Activated CD4-positive, alpha-beta memory T cell treated with anti-CD3 and anti-CD28 coated beads, Interleukin-2, amount 10 ng/mL, durations not matched to agents 7 days and 5 days (primary cell): ENCODE measurements at places on chromosomes 11 and 22. TPM values are rescaled to one million over a fixed set of nuclear protein-coding genes. Genes with fewer than 3 reads are reported as not detected.

DNA sequence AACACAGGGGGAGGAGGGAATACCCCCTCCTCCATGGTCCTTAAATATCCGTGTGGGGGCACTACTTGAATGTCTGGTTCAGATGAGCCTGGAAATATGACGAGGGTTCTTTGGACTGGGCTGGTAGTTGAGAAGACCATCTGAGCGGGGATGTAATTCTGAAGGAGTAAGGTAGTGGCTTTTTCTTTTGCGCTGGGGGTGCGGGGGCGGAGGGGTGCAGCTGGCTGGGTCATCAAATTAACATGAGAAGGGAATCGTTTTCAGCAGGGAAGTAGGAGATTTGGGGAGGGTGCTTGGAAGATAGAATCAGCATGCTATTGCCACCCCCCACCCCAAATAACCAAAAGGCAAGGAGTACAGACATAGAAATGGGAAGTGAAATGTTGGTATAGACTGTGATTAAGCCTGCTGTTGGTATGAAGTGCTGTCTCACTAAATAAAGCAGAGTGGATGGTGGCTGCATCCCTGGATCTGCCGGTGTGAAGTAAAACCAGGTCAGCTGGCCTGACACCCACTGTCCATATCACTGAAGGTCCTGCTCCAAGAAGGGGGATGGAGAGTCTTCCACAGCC is 121.9 kb upstream of the HSD17B12 start:
- no peak for DNase-seq

OR5P2 gene
- not detected for total RNA-seq

- DNase-seq = no peak
Measured at GRCh38 chr11:29527391-29527936, 489.4 kb downstream of the KCNA4 start.

GRCh38 chr11:110373051-110373702 is 56.6 kb upstream of the FDX1 start:
- DNase-seq = no peak

DNA sequence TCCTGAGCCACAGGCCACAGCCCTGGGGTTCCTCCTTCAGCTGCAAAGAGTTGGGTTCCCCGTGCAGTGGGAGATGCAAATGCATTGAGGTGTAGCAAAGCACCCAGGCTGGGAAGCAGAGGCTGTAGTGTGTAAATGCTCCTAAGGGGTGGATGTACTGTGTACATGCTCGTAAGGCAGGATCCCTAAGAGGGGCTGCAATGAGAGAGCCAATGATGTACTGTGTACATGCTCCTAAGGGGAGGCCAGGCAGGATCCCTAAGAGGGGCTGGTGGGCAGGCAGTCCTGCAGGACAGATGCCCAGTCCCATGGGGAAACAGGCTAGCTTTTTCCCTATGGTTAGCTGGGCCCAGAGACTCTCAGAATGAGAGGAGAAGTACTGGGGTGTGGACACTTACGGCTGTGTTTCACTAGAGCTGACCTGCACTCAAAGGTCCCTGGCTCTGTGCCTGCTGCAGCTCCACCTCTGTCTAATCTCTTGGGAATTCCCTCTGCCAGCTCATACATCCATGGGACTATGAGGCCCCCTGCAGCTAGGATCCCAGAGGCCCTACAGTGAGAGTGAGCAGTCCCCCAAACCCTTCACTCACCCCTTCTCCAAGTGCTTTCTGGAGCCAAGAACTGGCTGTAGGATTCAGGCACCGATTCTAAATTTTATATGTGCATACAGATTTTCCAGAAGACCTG is 261.9 kb upstream of the LUZP2 start:
- no peak for DNase-seq

GRCh38 chr11:72836111-72836510 is 21.9 kb downstream of the ATG16L2 start:
- no peak for DNase-seq

WT1 gene
- not detected for total RNA-seq

GRCh38 chr11:9259981-9260837 is 4.9 kb downstream of the DENND5A start:
- DNase-seq = no peak

DNA sequence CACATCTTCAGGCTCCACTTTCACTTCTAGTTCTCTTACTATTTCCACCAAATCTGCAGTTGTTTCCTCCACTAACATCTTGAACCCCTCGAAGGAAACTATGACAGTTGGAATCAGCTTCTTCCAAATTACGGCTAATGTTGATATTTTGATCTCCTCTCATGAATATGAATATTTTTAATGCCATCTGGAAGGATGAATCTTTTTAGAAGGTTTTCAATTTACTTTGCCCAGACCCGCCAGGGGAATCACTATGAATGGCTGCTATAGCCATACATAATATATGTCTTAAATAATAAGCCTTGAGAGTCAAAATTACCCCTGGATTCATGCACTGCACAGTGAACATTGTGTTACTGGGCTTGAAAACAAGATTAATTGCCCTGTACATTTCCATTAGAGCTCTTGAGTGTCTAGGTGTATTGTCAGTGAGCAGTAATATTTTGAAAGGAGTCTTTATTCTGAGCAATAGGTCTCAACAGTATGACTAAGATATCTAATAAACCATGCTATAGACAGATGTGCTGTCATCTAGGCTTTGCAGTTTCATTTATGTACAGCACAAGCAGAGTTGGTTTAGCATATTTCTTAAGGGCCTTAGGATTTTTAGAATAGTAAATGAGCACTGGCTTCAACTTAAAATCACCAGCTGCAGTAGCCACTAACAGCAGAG is 48.3 kb upstream of the LRRC55 start:
- DNase-seq = no peak

DNA sequence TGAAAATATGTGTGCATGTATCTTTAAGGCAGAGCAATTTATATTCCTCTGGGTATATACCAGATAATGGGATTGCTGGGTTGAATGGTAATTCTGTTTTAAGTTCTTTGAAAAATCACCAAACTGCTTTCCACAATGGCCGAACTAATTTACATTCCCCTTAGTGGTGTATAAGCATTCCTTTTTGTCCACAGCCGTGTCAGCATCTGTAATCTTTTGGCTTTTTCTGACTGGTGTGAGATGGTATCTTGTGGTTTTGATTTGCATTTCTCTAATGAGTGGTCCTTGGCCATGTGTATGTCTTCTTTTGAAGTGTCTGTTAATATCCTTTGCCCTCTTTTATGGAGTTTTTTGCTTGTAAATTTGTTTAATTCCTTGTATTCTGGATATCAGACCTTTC is 24.3 kb downstream of the CCDC15 start:
- DNase-seq = no peak

DNA sequence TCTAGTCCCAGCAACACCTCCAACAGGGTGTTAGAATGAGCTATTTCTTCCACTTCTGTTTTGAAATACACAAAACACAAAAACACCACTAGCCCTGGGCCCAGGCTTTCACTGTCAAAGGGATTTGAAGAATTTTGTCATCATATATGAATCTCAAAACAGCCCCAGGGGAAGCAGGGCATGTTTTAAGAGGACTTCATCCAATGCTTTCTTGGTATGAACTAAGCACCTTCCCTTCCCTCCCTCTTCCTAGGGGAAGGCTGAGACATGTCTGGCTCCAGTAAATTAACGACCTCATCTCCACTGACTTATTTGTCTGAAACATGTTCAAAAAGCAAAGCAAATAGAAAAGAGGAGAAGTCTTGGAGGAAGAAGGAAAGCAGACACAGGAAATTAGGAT is 75.7 kb upstream of the INCENP start:
- no peak for DNase-seq

MAPK11 gene
- total RNA-seq = 13.4 TPM

DNA sequence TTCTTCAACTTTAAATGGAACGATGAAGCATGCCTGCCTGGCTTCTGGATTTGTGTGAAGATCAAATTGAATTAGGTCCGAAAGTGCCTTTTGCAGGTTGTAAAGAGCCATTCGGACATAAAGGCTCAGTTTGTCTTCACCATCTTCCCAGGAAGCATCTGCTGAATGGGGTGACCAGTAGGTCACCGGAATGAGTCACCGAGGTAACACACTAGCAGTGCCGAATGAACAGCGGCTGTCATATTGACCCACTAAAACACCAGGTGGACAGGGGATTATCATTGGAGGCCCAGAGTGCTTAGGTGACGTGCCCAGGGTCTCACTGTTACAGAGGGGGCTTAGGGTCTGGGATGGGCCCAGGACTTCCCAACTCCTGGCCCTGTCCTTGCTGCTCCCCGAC is 43.1 kb upstream of the MYH9 start:
- DNase-seq = no peak

DNA sequence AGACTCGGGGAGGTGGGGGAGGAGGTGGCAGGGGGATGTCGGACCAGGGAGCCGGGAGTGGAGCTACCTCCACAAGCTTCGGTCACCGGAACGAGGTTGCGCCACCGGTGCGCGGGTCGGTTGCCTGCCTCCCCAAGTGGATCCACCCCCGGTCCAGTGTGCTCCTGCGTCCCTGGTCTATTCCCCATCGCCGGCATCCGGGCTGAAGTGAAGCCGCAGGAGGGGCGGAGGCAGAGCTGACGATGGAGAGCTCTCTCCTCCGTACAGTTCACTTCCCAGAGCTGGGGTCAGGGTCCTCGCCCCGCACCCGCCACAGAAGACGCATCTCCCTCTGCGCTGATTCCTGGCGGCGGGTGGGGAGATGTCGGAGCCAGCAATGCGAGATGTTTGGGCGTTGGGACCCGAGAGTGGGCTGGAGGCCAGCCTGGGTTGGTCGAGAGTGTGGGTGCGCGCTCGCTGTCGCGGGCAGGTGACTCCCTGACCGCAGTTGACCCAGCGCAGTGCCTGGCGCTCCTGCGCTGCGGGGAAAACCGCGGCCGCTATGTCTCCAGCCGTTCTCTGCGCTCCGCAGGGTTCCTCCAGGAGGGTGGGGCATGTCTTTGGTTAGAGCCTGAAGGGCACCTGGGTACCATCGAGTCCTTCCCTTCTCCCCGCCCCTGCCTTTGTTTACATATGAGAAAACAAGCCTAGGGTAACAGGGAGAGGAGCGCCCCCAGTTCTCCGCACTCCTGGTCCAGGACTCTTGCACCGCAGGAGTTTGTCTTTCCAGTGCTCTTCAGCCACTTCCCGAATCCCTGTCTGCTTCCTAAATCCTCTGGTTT is 1.7 kb downstream of the C11orf96 start:
- DNase-seq = peak; percentile 31

SLC22A6 gene
- not detected for total RNA-seq

- DNase-seq = no peak
Measured at GRCh38 chr22:19062139-19062942, 59.9 kb downstream of the DGCR2 start.

- DNase-seq = no peak
Measured at GRCh38 chr11:102886999-102887398, 12.2 kb upstream of the MMP12 start.

PKNOX2 gene
- not detected for total RNA-seq

DNA sequence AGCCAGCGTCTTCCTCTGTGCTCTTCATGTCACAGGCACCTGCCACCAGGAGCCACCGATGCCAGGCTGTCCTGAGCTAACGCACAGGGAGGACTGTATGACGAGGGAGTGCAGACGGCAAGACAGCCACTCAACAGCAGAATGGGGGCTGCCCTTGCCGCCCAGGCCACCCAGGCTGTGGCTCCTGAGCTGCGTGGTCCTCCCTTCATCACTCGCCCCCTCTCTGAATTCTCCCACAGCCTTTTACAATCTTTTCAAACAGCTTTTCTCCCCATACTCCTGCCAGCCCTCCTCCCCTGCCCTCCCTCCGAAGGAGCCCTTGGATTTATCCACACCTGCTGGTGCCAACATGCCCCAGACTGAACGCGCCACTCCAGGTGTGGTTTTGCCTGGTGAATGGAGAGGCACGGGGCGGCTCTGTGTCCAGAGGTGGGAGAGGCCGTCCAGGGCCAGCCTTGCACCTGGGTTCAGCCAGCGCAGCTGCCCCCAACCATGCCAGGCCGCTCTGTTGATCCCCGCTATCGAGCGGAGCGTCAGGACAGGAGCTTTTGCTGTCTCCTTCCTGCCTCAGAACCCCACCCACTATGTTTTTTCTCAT is 22.0 kb downstream of the OVOL1 start:
- DNase-seq = no peak

CCDC87 gene
- not detected for total RNA-seq

SLC22A25 gene
- not detected for total RNA-seq

- DNase-seq = no peak
Measured at GRCh38 chr11:39569789-39570188, 1889.7 kb downstream of the LRRC4C start.

GRCh38 chr11:110454609-110455008 is 24.9 kb downstream of the FDX1 start:
- DNase-seq = no peak

GRCh38 chr11:43959321-43959995 is 17.0 kb downstream of the C11orf96 start:
- no peak for DNase-seq

CTSW gene
- 80.5 TPM for total RNA-seq

DNA sequence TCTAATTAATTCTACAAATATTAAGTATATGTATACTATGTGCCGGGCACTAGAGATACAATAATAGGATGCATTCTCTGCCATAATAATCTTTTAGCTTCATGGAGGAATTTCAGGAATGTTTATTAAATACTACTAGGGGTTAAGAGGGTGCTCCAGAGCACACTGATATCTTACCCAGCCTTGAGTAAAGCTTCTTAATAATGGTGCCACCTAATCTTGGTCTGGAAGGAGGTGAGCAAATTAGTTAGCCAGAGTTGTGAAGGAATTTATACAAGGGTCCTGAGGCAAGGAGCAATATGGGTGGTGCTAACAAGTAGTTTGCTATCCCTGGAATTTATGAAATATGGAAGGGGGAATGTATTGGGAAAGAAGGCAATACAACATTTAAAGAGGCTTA is 21.7 kb downstream of the ELP4 start:
- DNase-seq = no peak

GRCh38 chr11:96136613-96137298 is 206.2 kb downstream of the MAML2 start:
- DNase-seq = no peak

GRCh38 chr11:79122759-79123158 is 318.1 kb downstream of the TENM4 start:
- no peak for DNase-seq

DNA sequence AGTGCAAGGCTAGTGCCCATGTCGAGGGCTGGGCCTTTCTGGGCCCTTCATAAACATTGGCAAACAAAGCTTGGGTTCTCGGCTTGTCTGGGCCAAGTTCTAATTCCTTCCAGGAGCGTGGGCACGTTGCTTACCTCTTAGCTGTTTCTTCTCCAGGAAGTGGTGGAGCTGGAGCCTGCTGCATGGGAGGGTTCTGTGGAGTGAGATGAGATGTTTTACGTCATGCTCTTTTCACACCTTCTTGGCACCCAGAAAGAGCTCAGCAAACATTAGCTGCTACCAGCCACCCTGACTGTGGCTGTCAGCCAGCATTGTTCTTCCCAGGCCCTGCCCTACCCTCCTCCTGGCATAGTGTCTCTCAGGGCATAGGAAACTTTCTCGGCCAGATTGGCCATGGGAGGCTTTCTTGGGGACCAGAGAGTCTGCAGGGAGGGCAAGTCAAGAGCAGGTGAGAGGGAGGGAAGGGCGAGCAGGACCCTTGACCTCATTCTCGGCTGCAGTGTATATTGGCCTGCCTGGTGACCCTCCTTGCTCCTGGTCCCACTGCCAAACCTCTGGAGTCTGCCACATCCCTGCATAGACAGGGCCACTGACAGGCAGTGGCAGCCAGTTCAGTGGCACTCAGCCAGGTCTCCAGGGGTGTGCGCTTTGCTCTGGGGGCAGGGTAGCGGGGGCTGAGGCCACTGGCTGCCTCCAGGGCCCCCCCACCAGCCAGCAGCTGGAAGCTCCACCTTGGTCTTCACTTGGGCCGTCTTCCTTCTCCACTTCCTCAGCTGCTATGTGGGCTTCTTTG is 98.8 kb downstream of the BCR start:
- peak; percentile 47 for DNase-seq
